ENCODE measurements at places on chromosomes 7 and 10.

- DNase-seq: no peak
Observed at GRCh38 chr7:86768394-86768793, 124.7 kb downstream of the GRM3 start.

- no peak for DNase-seq
Observed at GRCh38 chr7:27248911-27249723, 6.5 kb downstream of the EVX1 start.

DNA sequence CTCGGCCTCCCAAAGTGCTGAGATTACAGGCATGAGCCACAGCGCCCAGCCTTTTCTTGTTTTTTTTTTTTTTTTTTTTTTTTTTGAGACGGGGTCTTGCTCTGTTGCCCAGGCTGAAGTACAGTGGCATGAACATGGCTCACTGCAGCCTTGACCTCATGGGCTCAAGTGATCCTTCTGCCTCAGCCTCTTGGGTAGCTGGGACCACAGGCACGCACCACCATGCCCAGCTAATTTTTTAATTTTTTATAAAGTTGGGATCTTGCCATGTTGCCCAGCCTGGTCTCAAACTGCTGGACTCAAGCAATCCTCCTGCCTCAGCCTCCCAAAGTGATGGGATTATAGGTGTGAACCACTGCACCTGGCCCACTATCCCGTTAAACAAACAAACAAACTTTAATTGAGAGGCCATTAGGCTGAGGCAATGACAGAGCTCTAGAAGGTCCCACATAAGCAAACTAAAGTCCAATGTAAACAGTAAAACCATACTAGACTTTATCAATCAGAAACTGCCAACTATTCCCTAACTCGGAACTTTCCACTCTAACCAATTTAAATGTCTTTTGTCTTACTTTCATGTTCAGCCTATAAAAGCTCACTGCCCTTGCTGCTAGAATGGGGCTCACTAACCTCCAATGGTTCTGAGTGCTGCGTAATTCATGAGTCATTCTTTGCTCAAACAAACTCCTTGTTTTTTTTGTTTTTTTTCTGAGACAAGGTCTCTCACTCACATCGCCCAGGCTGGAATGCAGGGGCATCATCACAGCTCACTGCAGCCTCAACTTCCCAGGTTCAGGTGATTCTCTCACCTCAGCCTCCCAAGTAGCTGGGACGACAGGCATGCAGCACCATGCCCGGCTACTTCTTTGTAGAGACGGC lies 1.9 kb downstream of the DHX32 start:
- DNase-seq: no peak

DNA sequence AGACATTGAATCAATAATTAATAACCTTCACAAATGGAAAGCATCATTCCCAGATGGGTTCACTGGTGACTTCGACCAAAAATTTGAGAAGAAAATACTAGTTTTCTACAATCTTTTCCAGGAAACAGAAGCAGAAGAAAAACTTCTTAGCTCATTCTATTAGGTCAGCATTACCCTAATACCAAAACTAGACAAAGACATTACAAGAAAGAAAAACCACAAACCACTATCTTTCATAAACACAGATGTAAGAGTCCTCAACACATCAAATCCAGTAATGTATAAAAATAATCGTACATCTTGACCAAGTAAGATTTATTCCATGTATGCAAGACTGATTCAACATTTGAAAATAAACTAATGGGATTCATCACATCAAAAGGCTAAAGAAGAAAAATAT lies 64.0 kb upstream of the CDK1 start:
- no peak for DNase-seq

- DNase-seq: no peak
Observed at GRCh38 chr7:27586825-27587224, 75.9 kb downstream of the HIBADH start.

DNA sequence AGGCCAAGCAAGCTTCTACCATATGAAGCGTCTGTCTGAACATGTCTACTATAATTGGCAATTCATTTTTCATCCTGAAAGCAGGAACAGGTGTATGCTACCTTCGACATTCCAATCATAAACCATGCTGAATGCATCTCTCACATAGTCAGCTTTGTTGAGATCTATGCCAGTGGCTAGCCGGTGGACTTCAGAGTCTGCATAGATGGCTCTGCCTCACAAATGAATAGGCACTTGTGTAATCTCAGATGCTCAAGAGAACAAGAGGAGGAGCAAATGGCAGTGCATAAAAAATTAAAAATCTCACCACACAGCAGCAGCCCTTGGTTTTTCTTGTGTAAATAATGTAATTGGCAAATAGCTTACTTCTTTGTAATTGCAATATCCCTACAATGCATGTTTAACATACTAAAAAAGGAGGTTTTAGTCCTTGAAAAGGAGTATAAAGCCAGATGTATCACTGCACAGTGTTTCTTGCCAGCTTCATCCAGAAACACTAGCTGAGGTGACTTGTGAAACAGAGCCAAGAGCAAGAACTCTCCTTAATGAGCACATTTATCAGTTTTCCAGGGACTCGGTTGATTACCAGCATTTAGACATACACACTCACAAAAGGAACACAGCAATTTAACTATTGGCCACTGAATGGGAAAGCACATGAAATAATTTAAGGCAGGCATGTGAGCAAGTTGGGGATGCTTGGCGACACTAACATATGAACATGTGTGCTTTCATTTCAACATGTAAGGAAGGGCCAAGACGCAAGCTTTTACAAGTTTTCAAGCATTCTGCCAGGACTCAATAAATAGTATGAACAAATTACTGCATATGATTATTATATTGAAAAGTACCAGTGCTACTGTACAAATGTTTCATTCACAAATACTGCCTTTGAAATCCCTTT lies 249.9 kb upstream of the PLXNA4 start:
- DNase-seq: no peak

- no peak for DNase-seq
Observed at GRCh38 chr10:60649485-60650377, 128.5 kb upstream of the CDK1 start.

GRCh38 chr10:29636178-29636577 lies 1.4 kb upstream of the SVIL start:
- no peak for DNase-seq

DNA sequence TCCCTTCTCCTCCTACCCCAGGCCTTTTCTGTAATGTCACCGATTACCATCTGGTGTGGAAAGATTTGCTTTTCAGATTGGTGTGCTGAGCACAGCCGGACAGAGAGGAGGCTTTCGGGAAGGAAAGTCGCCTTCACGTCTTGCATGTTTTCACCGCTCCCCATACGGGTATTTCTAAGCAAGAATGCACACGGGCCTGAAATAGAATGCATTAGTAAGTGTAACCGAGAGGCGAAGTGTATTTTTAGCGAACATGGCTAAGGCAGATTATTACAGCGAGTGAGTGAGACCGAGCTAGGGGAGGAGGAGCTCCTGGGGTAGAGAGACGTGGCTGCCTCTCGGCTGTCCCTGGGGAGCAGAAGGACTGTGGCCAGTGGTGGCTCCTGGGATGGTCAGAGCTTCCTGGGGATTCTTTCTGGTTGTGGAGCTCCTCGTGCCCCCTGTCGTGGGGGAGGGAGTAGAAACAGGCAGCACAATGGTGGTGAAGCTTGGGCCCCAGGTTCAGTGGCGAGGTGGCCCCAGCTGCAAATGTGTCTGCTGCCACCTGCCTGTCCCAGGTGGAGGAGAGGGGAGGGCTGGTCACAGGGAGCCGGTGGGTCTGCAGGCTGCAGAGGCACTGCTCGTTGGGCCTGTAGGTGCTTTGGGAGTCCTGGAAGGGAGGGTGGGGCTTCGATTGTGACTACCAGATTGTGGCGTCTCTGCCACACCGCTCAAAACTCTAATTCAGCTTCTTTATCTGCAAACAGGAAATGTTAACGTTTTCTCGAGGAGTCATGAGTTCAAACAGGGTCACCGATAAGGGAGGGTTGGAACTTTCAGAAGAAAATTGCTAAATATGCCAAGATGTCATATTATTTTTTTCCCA lies 135.8 kb downstream of the CAMK1D start:
- peak; percentile 47 for DNase-seq
